ENCODE measurements at places on chromosomes 4 and X. TPM values are rescaled to one million over a fixed set of nuclear protein-coding genes. Genes with fewer than 3 reads are reported as not detected.

- no peak for DNase-seq
- no peak overlapping the region for H3K27ac ChIP-seq
- no peaks in the 10 kb centered on the region for H3K27me3 ChIP-seq
- H3K4me3 ChIP-seq = no peak overlapping the region
- no peaks in the 10 kb centered on the region for H3K36me3 ChIP-seq
These were observed 1000.6 kb downstream of the CCSER1 start for GRCh38 chr4:91127831-91128230.

DNA sequence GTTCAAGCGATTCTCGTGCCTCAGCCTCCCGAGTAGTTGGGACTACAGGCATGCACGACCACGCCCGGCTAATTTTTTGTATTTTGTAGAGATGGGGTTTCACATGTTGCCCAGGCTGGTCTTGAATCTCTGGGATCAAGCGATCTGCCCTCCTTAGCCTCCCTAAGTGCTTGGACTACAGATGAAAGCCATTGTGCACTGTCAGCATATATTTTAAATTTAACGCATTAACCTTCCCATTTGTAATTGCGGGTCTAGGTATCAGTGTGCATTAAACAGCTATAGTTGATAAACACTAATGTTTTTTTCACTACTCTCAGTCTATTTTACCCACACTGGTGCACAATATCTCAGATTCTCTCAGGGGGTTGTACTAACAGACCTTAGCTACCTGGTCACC lies 1930.8 kb downstream of the C4orf33 start:
- no peaks in the 10 kb centered on the region for H3K4me1 ChIP-seq
- H3K27ac ChIP-seq = no peak overlapping the region
- H3K27me3 ChIP-seq = no peaks in the 10 kb centered on the region
- DNase-seq = no peak

- H3K27me3 ChIP-seq = no peaks in the 10 kb centered on the region
- H3K4me1 ChIP-seq = no peaks in the 10 kb centered on the region
- peak; percentile 31 for DNase-seq
- H3K27ac ChIP-seq = peak overlapping the region; percentile 45
- H3K36me3 ChIP-seq = no peaks in the 10 kb centered on the region
These were observed 9.9 kb downstream of the YIPF6 start for GRCh38 chrX:68508799-68509198.

DNA sequence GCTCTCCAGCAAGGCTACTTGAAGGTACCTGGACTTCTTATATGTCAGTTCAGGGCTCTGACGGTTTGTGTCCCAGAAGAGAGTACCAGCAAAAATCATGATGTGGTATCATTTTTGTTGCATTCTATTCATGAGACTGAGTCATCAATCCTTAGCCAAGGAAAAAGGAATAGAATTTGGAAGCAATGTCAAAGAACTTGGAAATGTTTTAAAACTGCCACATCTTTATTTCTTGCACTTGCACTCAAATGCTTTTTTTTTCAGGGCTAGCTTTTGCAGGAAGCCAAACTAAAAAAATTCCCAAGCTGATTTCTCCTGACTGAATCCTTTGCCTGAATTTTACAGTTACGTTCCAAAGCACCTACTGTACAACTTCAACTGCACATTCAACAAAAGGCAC lies 112.4 kb downstream of the NPFFR2 start:
- no peaks in the 10 kb centered on the region for H3K27me3 ChIP-seq
- DNase-seq = no peak
- no peaks in the 10 kb centered on the region for H3K36me3 ChIP-seq
- no peaks in the 10 kb centered on the region for H3K4me1 ChIP-seq
- H3K4me3 ChIP-seq = no peak overlapping the region

DNA sequence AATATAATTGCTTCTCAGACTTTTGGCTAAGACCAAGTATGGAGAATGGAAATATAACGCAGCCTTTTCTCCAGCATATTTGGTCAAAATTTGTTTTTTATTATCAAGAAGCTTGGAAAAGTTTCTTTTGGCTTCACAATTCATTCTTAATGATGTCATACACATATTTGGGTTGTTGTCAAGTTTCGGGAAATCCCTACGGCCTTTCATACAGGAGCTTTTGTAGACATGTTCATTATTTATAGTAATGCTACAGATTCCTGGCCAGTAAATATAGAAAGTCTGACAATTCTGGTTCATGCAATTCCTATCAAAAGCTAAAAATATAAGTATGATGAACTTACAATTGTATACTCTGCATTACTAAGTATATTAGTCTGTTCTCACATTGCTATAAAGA lies 112.9 kb downstream of the IRF2 start:
- no peak for DNase-seq
- no peaks in the 10 kb centered on the region for H3K36me3 ChIP-seq
- no peaks in the 10 kb centered on the region for H3K27me3 ChIP-seq
- H3K4me3 ChIP-seq = no peak overlapping the region
- no peak overlapping the region for H3K27ac ChIP-seq

DNA sequence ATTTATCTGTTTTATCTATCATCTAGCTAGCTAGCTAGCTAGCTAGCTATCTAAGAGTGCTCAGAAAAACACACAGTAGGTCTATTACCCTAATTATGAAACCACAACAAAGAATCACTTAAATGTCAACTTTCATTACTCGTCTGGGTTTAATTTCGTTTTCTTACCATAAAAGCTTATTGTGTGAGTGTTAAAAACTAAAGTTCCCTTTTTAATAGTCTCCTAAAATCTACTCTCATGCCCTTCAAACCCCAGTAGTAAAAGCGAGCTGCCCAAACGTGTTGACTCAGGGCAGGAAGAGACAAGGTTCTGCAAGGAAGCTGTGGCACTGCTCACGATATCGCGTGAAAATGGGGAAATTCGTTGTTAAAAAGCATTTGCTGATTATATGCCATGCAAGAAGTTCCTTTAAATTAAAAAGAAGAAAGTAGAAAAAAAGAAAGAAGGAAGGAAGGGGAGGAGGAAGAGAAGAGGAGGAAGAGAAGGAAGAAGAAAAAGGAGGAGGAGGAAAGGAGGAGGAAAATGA lies 595 bp downstream of the MBNL3 start:
- H3K27me3 ChIP-seq = no peaks in the 10 kb centered on the region
- peak overlapping the region; percentile 82 for H3K4me3 ChIP-seq
- H3K36me3 ChIP-seq = peaks cover 4% of the 10 kb centered on the region
- DNase-seq = peak; percentile 26

DNA sequence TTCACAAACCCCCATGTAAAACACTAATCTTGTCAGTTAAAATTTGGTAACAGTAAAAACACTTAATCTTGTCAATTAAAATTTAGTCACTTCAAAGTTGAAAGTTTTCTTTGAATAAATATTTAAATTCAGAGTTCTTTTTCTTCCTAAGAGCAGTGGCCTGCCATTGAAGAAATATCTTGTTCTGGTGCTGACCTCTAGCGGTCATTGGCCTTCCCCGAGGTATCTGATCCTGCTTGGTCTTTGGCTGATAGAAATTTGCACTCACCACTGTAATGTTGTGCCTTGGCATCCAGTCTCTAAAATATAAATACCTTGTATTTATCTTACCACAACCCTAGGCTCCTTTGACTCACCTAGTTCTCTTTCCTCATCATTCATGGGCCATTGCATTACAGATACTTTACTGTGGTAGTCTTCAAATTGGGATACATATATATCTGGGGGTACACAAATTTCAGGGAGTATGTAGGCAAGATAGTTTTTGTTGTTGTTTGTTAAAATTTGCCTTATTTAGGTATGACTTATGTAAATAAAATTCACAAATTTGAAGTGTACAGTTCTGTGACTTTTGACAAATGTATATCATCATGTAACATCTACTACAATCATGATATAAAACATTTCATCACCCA lies 6.7 kb upstream of the ART3 start:
- H3K4me1 ChIP-seq = no peaks in the 10 kb centered on the region
- no peaks in the 10 kb centered on the region for H3K36me3 ChIP-seq
- no peak overlapping the region for H3K4me3 ChIP-seq
- no peaks in the 10 kb centered on the region for H3K27me3 ChIP-seq
- DNase-seq = peak; percentile 50

DNA sequence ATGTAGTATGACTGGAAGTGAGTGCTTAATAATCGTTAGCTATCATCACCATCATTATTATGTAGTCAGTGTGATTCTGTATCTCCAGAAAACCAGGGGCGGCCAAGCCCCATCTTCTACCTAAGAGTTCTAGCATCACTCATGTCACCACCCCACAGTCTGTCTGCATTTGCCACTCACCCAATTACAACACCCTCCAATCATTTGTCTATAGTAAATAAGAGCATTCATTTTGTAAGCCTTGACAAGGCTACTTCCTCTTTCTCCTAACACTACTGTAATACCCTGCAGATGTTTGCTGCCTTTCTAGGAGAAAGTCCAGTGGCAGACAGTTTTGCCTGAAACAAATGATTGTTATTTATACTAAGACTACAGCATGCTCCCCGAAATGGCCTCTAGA lies 15.8 kb upstream of the IL21 start:
- H3K4me1 ChIP-seq = no peaks in the 10 kb centered on the region
- H3K27me3 ChIP-seq = no peaks in the 10 kb centered on the region

- no peak overlapping the region for H3K4me3 ChIP-seq
- H3K27me3 ChIP-seq = no peaks in the 10 kb centered on the region
- DNase-seq = no peak
- H3K27ac ChIP-seq = no peak overlapping the region
These were observed 15.9 kb upstream of the ADRA2C start for GRCh38 chr4:3750334-3750733.

- H3K27me3 ChIP-seq = no peaks in the 10 kb centered on the region
- H3K36me3 ChIP-seq = no peaks in the 10 kb centered on the region
- no peak overlapping the region for H3K27ac ChIP-seq
- no peaks in the 10 kb centered on the region for H3K4me1 ChIP-seq
- H3K4me3 ChIP-seq = no peak overlapping the region
- no peak for DNase-seq
These were observed 177.7 kb downstream of the CRLF2 start for GRCh38 chrX:1034717-1035116.

- no peak for DNase-seq
- no peak overlapping the region for H3K27ac ChIP-seq
- H3K4me3 ChIP-seq = no peak overlapping the region
- H3K4me1 ChIP-seq = no peaks in the 10 kb centered on the region
- no peaks in the 10 kb centered on the region for H3K27me3 ChIP-seq
- H3K36me3 ChIP-seq = no peaks in the 10 kb centered on the region
These were observed 27.9 kb downstream of the FGF13 start for GRCh38 chrX:138683600-138683999.

GRCh38 chrX:68249903-68250302 lies 183.4 kb downstream of the OPHN1 start:
- no peak overlapping the region for H3K27ac ChIP-seq
- no peak overlapping the region for H3K4me3 ChIP-seq
- no peaks in the 10 kb centered on the region for H3K4me1 ChIP-seq

DNA sequence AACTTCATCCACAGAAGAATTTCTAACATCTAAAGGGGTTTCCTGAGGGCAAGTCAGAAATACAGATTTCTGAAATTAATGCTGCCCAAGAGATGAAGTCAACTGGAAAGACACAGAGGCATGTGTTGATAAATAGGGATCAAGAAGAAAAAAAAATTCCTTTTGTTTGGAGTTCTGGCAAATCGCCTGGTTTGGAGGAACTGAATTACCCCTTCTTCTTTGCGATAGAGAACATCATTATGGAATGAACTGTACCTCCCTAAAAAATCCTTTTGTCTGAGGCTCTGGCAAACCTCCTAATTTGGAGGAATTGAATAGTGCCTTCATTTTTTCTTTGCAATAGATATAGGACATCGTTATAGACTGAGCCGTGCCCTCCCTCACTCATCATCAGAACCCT lies 200.9 kb downstream of the DHRSX start:
- H3K4me1 ChIP-seq = no peaks in the 10 kb centered on the region
- H3K27me3 ChIP-seq = no peaks in the 10 kb centered on the region
- no peak overlapping the region for H3K27ac ChIP-seq
- H3K36me3 ChIP-seq = peaks cover 2% of the 10 kb centered on the region

GRCh38 chr4:100149190-100149589 lies 41.1 kb downstream of the DDIT4L start:
- no peaks in the 10 kb centered on the region for H3K4me1 ChIP-seq
- no peak overlapping the region for H3K27ac ChIP-seq
- no peak for DNase-seq
- H3K27me3 ChIP-seq = no peaks in the 10 kb centered on the region

DNA sequence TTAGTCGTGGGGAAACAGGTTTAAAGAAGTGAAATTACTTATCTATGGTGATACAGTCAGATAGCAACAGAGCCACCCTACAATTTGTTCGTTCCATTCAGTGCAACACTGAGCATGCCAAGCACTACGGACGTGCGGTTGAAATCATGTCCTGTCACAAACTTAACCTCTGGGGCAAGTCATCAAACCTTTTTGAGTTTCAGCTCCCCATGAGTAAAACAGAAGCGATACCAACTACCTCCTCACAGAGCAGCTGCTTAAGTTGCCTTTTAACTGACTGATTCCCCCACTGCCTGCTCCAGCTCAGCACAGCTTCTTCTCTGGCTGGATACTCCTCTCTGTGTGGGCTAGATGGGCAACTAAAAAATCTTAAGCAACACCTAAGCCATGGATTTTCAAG lies 36.0 kb downstream of the LHFPL1 start:
- no peak for DNase-seq
- H3K36me3 ChIP-seq = no peaks in the 10 kb centered on the region
- H3K4me1 ChIP-seq = no peaks in the 10 kb centered on the region
- H3K27ac ChIP-seq = no peak overlapping the region

- no peaks in the 10 kb centered on the region for H3K27me3 ChIP-seq
- no peak overlapping the region for H3K4me3 ChIP-seq
- H3K4me1 ChIP-seq = no peaks in the 10 kb centered on the region
- H3K36me3 ChIP-seq = no peaks in the 10 kb centered on the region
- no peak overlapping the region for H3K27ac ChIP-seq
- no peak for DNase-seq
These were observed 227.7 kb downstream of the C4orf33 start for GRCh38 chr4:129323658-129324057.

- no peak overlapping the region for H3K4me3 ChIP-seq
- DNase-seq = no peak
- no peaks in the 10 kb centered on the region for H3K4me1 ChIP-seq
- no peaks in the 10 kb centered on the region for H3K36me3 ChIP-seq
- H3K27me3 ChIP-seq = no peaks in the 10 kb centered on the region
These were observed 119.5 kb upstream of the CHRDL1 start for GRCh38 chrX:110915111-110915510.

Gene P2RY10
- total RNA-seq = 86.3 TPM

Gene ASMT
- total RNA-seq = not detected

Gene MAGEC1
- not detected for total RNA-seq

Gene TCEAL8
- 35.0 TPM for total RNA-seq

Gene PAGE5
- not detected for total RNA-seq

Gene TAF7L
- not detected for total RNA-seq

Gene CLGN
- total RNA-seq = 0.12 TPM

Gene MAGEB16
- total RNA-seq = not detected

Gene SASH3
- 156 TPM for total RNA-seq

Gene SLITRK4
- total RNA-seq = 0.13 TPM

Gene CXorf51A
- not detected for total RNA-seq

Gene MTNR1A
- total RNA-seq = not detected

Gene GABRB1
- not detected for total RNA-seq
